ENCODE measurements at places on chromosomes 4 and X. TPM values are rescaled to one million over a fixed set of nuclear protein-coding genes. Genes with fewer than 3 reads are reported as not detected.

DNA sequence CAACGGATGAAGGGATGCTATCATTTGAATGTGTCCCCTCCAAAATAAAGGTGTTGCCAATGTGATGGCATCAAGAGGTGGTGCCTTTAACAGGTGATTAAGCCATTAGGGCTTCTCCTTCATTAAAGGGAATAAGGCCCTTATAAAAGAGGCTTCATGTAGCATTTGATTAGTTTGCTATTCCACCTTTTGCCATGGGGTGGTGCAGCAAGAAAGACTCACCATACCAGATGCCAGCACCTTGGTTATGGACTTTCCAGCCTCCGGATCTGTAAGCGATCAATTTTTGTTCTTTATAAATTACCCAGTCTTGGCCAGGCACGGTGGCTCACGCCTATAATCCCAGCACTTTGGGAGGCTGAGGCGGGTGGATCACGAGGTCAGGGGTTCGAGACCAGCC lies 7.9 kb upstream of the SLC25A43 start:
- no peaks in the 10 kb centered on the region for H3K27me3 ChIP-seq
- no peak overlapping the region for H3K4me3 ChIP-seq
- no peak overlapping the region for H3K27ac ChIP-seq
- no peak for DNase-seq

Gene CENPE
- 0.39 TPM for polyA plus RNA-seq

- peak; percentile 54 for DNase-seq
- H3K4me3 ChIP-seq = no peak within 1 kb of the TSS
- H3K4me1 ChIP-seq = no peaks in the 10 kb centered on the region
- H3K36me3 ChIP-seq = no peaks in the 10 kb centered on the region
These were observed at the start of gene ZFP42 for GRCh38 chr4:187995322-187996207. Gene ZFP42 (plus strand): TSS chr4:187995771. CDS start chr4:188002808, 7,037 bp downstream.

- H3K4me3 ChIP-seq = no peak overlapping the region
- H3K27ac ChIP-seq = no peak overlapping the region
- H3K36me3 ChIP-seq = no peaks in the 10 kb centered on the region
- DNase-seq = no peak
- no peaks in the 10 kb centered on the region for H3K4me1 ChIP-seq
These were observed 264.6 kb upstream of the CLNK start for GRCh38 chr4:10949039-10949733.

Gene SLC7A11
- polyA plus RNA-seq = 2.0 TPM

GRCh38 chrX:97308171-97308570 lies 424.5 kb downstream of the RPA4 start:
- H3K27ac ChIP-seq = no peak overlapping the region
- no peaks in the 10 kb centered on the region for H3K27me3 ChIP-seq
- H3K4me1 ChIP-seq = no peaks in the 10 kb centered on the region
- no peak overlapping the region for H3K4me3 ChIP-seq

DNA sequence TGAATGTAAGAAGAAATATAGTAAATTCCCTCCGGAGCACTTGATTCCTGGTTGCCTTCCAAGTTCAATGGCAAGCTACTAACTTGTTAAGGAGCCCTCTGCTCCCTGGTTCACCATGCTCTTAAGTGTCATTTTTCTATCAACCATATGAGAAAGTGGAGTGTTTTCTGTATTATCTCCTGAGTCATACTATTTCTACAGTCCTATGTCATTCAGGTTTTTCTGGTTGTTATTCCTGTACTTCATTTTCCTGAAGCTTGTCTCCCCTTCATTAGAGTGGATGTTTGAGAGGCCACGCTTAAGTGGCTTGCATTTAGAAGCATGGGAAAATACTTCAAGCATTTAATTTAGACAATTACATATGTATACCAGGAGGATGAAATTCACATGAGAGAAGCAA lies 14.7 kb upstream of the EPGN start:
- no peaks in the 10 kb centered on the region for H3K4me1 ChIP-seq
- no peak overlapping the region for H3K4me3 ChIP-seq
- H3K27ac ChIP-seq = no peak overlapping the region

DNA sequence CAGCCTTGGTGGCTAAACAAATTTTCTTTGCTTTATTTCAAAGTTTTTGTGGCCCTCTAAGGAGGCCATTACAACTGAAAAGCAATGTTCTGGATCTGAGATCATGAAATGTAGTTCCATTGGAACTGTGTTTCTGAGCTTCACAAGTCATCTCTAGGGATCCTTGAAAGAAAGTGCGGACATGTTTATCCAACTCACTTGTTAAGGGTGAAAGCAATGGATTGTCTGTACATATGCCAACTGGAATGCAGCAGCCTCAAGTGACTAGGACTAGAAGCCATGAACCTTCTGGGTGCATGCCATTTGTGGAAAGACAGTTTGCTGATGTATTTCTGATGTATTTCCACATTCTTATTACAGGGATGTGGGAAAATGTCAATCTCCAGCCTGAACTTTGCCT lies 36.7 kb upstream of the KLHL13 start:
- H3K4me1 ChIP-seq = no peaks in the 10 kb centered on the region
- no peaks in the 10 kb centered on the region for H3K36me3 ChIP-seq
- H3K27ac ChIP-seq = no peak overlapping the region
- no peak overlapping the region for H3K4me3 ChIP-seq
- DNase-seq = no peak
- H3K27me3 ChIP-seq = no peaks in the 10 kb centered on the region

GRCh38 chr4:184019667-184020623 lies 114.8 kb downstream of the STOX2 start:
- H3K4me3 ChIP-seq = no peak overlapping the region
- H3K27me3 ChIP-seq = no peaks in the 10 kb centered on the region
- H3K27ac ChIP-seq = peak overlapping the region; percentile 50
- H3K4me1 ChIP-seq = peaks cover 56% of the 10 kb centered on the region

Gene SERTM2
- polyA plus RNA-seq = 0.02 TPM

GRCh38 chr4:53899586-53900270 lies 164.7 kb downstream of the CHIC2 start:
- H3K4me1 ChIP-seq = no peaks in the 10 kb centered on the region
- peak; percentile 72 for DNase-seq
- peak overlapping the region; percentile 33 for H3K27ac ChIP-seq
- H3K4me3 ChIP-seq = no peak overlapping the region
- H3K27me3 ChIP-seq = no peaks in the 10 kb centered on the region
- no peaks in the 10 kb centered on the region for H3K36me3 ChIP-seq

- no peaks in the 10 kb centered on the region for H3K4me1 ChIP-seq
- no peak overlapping the region for H3K4me3 ChIP-seq
- DNase-seq = no peak
- H3K36me3 ChIP-seq = no peaks in the 10 kb centered on the region
These were observed 49.9 kb downstream of the TMEM154 start for GRCh38 chr4:152629908-152630307.

GRCh38 chr4:187370918-187371317 lies 624.7 kb upstream of the ZFP42 start:
- H3K27me3 ChIP-seq = no peaks in the 10 kb centered on the region
- peaks cover under 1% of the 10 kb centered on the region for H3K4me1 ChIP-seq
- H3K36me3 ChIP-seq = no peaks in the 10 kb centered on the region
- no peak for DNase-seq
- H3K4me3 ChIP-seq = no peak overlapping the region

Gene GC
- polyA plus RNA-seq = not detected

GRCh38 chr4:7158081-7158750 lies 34.1 kb upstream of the SORCS2 start:
- no peak overlapping the region for H3K4me3 ChIP-seq
- H3K27ac ChIP-seq = no peak overlapping the region
- DNase-seq = no peak
- no peaks in the 10 kb centered on the region for H3K27me3 ChIP-seq
- H3K4me1 ChIP-seq = no peaks in the 10 kb centered on the region
- H3K36me3 ChIP-seq = no peaks in the 10 kb centered on the region

Gene GNRHR
- polyA plus RNA-seq = not detected

DNA sequence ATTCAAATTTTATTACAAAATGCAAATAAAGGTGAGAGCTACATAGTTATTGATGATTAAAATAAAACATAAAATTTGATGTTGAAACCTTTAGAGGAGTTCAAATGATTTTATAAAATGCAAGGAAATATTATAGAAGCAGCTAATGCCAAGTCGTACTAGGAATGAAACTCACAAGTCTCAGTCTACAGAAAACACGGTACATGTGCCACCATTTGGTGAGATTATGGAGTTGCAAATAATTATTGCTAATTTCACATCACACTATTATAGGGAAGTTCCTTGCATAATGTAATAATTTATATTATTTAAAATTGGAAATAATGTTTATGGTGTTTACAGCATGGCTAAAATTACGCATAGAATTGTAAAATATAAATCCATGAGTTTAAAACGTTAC lies 1601.7 kb upstream of the TENM3 start:
- no peaks in the 10 kb centered on the region for H3K27me3 ChIP-seq
- H3K4me3 ChIP-seq = no peak overlapping the region
- no peak for DNase-seq
- no peaks in the 10 kb centered on the region for H3K4me1 ChIP-seq
- H3K36me3 ChIP-seq = no peaks in the 10 kb centered on the region
- H3K27ac ChIP-seq = no peak overlapping the region

DNA sequence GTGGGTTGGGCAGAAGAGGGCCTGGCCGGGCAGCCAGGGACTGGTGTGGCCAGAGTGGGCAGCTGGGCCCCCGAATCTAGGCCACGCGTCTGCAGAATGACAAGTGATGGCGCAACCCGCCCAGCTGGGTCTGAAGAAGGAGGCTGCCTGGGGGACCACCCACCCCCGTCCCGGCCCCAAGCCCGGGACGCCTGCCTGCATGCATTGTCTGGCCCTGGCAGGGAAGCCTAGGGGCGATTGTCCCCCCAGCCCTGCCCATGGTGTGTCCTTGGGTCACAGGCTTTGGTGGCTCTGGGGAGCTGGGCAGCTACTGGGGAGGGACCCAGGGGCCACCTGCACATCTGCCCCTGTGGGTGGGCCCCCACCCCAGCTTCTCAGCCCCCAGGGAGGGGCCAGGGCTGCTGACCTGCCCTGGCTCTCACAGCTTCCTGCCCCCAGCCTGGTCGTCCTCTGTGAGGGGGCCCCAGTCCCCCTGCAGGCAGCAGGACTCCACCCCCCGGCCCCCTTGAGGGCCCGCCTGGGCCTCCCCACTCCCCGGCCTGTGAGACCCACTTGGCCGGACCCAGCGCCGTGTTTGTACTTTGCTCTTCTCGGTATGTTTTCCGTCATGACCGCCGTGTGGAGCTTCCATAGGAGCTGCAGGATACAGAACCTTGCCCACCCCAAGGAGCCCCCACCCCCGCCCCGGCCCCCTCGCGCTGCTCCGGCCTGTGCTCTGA lies 4.9 kb downstream of the FGFR3 start:
- DNase-seq = peak; percentile 93
- H3K4me1 ChIP-seq = peaks cover 19% of the 10 kb centered on the region
- peaks cover 4% of the 10 kb centered on the region for H3K36me3 ChIP-seq
- H3K4me3 ChIP-seq = no peak overlapping the region
- no peaks in the 10 kb centered on the region for H3K27me3 ChIP-seq

Gene MMRN1
- 10.2 TPM for polyA plus RNA-seq

DNA sequence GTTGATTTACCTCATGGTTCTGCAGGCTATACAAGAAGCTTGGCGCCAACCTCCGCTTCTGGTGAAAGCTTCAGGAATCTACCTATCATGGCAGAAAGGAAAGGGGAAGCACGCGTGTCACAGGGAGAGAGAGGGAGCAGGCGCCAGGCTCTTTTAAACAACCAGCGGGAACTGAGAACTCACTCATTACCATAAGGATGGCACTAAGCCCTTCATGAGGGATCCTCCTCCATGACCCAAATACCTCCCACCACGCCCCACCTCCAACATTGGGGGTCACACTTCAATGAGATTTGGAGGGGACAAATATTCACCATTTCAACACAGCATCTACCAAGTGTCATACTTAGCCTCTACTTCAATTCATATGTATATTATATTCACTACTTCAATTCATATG lies 18.8 kb upstream of the TBC1D8B start:
- H3K36me3 ChIP-seq = no peaks in the 10 kb centered on the region
- no peak overlapping the region for H3K27ac ChIP-seq
- DNase-seq = no peak
- H3K4me3 ChIP-seq = no peak overlapping the region
- H3K27me3 ChIP-seq = peaks cover 34% of the 10 kb centered on the region

Gene CXCL8
- 33.8 TPM for polyA plus RNA-seq

Gene MAGEA10
- not detected for polyA plus RNA-seq

Gene SMARCA1
- 7.8 TPM for polyA plus RNA-seq

GRCh38 chr4:102579794-102580462 lies 78.8 kb downstream of the NFKB1 start:
- no peaks in the 10 kb centered on the region for H3K4me1 ChIP-seq
- no peaks in the 10 kb centered on the region for H3K27me3 ChIP-seq
- DNase-seq = no peak
- H3K4me3 ChIP-seq = no peak overlapping the region
- H3K27ac ChIP-seq = no peak overlapping the region
- H3K36me3 ChIP-seq = peaks cover 18% of the 10 kb centered on the region

DNA sequence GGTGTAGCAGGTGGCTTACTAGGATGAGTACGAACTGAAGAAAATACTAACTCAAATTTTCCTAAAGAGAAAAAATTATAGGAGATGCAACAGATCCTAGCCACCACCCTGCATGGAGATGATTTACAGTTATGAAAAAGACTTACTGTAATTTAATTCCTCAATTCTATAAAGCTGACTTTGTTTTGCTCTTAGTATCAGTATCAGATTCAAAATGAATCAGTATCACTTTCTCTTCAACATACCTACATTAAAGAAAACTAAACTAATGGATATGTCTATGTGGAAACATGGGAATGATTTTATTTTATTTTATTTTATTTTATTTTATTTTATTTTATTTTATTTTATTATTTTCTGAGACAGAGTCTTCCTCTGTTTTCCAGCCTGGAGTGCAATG lies 525.8 kb downstream of the NLGN4X start:
- no peak overlapping the region for H3K27ac ChIP-seq
- no peaks in the 10 kb centered on the region for H3K36me3 ChIP-seq
- no peak for DNase-seq
- H3K4me3 ChIP-seq = no peak overlapping the region

Gene RS1
- 2.7 TPM for polyA plus RNA-seq

Gene SPANXC
- not detected for polyA plus RNA-seq

Gene RHOXF2
- not detected for polyA plus RNA-seq

Gene LRCH2
- 1.1 TPM for polyA plus RNA-seq

DNA sequence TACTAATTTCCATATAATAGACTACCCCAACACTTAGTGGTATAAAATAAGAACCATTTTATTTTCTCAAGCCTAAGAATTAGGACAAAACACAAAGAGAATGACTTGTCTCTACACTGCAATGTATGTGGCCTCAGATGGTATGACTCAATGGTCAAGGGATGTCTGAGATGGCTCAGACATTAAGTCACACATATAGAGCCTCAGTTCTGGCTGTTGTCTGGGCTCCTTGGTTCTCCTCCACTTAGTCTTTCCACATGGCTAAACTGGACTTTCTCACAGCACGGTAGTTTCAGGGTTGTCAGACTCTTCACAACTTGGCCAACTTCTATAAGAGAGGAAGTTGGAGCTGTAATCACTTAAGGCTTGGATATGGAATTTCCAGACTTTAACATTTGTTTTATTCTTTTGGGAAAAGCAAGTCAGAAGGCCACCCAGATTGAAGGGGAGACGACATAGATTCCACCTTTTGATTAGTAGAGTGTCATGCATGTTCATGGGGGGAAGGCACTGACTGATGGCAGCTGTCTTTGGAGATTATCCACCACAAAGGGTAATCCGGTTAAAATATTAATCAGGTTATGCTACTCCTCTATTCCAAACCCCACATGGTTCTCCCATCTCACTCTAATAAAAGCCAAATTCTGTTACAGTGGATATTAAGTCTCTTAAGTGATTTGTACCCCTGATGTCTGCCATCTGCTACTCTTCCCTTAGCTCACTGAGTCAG lies 9.4 kb downstream of the IL15 start:
- H3K4me1 ChIP-seq = no peaks in the 10 kb centered on the region
- H3K36me3 ChIP-seq = no peaks in the 10 kb centered on the region
- DNase-seq = no peak
- no peak overlapping the region for H3K27ac ChIP-seq

GRCh38 chr4:47933840-47934239 lies 19.5 kb upstream of the NFXL1 start:
- no peaks in the 10 kb centered on the region for H3K27me3 ChIP-seq
- no peak overlapping the region for H3K4me3 ChIP-seq
- DNase-seq = peak; percentile 81
- no peaks in the 10 kb centered on the region for H3K36me3 ChIP-seq
- no peak overlapping the region for H3K27ac ChIP-seq

Measured in lung (tissue), 17 donors.